Activated CD4-positive, alpha-beta T cell treated with anti-CD3 and anti-CD28 coated beads, Interleukin-2, amount 50 U/mL, for 24 hours (primary cell): ENCODE measurements at places on chromosomes 4 and X.

DNA sequence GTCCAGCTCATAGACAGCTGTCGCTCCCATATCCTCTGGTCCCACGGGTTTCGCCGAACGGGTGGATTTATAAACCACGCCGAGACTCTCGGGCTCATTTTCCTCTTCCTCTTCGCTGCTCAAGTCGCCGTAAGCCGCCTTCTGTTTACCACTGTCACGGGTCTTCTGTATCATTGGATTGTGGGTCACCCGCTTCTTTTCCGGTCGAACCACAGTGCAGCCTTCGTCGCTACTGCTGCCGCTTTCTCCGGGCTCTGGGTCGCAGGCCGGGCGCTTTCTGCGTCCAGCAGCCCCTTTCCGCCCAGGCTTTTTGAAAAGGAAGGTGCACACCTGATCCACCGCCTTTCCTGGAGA is 311 bp downstream of the RNF113A start:
- no peak for DNase-seq

- no peak for DNase-seq
Measured at GRCh38 chr4:185839194-185839712, 27.3 kb upstream of the SORBS2 start.

GRCh38 chr4:59712470-59712869 is 1487.7 kb upstream of the ADGRL3 start:
- DNase-seq = no peak

DNA sequence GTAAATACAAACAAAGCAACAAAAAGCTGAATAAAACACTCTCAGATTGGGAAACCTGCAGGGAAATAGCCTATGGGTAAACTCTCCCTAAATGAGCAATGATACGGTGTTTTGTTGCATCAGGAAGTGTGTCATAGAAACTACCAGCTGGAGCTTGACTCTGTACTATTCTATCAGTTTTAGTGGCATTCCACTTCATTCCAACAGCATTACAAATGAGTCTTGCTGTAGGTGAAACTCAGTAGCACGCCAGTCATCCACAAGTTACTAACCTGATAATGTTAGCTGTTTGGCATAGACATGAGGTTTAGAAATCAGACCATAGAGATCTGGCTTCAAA is 24.9 kb downstream of the FGFBP1 start:
- DNase-seq = no peak

DNA sequence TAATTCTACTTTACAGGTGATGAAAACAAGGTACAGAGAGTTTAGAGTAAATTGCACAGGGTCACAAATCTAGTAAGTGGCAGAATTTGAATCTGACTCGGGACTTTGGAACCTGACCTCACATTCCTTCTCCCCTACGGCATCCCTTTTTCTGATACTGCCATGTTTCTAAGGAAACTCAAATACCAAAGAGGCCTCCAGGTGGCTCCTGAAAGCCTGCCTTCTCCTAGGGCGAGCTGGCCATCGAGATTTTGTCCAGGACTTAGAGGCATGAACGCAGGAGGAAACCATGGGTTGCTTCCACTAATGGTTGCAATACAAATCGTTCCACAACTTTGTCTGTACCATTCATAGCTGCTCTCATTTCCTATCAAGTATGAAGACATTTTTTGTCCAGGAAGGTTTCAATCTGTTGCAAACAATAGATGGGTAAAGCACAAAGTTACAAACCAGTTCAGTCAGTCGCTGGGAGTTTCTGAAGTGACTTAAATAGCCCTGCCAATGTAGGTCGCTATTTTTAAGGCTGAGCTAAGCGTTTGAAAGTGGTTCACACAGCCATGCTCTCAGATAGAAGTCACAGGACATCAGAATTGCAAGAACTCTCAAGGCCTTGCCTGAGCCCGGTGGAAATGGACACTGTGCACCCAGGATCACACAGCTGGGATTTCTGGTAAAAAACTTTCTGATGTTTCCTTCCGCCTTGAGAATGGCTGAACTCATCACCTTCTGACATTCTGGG is 296.6 kb upstream of the PRPS2 start:
- DNase-seq = no peak

GRCh38 chr4:113958766-113959538 is 20.5 kb downstream of the ARSJ start:
- DNase-seq = no peak

DNA sequence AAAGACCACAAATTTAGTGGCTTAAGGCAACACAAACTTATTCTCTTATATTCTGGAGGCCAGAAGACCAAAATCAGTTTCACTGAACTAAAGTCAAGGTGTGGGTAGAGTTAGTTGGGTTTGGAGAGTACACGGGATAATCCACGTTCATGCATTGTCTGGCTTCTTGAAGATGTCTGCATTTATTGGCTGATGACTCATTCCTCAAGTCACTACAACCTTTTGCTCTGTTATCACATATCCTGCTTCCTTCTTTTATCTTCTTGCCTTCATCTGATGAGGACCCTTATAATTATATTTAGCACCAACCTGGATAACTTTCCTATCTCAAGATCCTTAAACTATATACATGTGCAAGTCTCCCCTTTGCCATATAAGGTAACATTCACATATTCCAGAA is 590.0 kb downstream of the FSTL5 start:
- DNase-seq = no peak

DNA sequence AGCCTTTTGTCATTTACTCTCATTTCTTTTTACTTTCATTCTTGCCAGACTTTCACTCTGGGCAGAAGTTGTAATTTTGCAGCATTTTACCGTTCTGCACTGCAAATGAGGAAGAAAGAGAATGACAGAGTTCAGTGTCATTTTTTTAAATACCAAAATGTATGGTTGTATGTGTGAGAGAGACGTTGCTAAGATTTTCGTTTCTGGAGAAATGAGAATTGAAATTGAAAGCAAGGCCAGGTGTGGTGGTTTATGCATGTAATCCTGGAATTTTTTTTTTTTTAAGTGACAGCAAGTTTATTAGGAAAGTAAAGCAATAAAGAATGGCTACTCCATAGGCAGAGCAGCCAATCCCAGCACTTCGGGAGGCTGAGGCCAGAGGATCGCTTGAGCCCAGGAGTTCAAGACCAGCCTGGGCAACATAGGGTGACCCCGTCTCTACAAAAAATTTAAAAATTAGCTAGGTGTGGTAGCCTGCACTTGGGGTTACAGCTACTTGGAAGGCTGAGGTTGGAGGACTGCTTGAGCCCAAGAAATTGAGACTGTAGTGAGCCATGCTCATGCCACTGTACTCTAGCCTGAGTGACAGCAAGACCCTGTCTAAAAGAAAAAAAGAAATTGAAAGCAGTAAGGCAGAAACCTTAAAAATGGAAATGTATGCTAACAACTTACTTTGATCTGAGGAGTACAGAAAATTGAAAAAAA is 12.9 kb downstream of the DCK start:
- no peak for DNase-seq

GRCh38 chr4:76787898-76788297 is 110.0 kb downstream of the SOWAHB start:
- DNase-seq = no peak

- DNase-seq = no peak
Measured at GRCh38 chrX:74230094-74230493, 73.9 kb upstream of the ZCCHC13 start.

GRCh38 chr4:10115271-10115796 is 1.3 kb downstream of the WDR1 start:
- no peak for DNase-seq

- no peak for DNase-seq
Measured at GRCh38 chrX:153900831-153901752, 3.4 kb upstream of the AVPR2 start.

DNA sequence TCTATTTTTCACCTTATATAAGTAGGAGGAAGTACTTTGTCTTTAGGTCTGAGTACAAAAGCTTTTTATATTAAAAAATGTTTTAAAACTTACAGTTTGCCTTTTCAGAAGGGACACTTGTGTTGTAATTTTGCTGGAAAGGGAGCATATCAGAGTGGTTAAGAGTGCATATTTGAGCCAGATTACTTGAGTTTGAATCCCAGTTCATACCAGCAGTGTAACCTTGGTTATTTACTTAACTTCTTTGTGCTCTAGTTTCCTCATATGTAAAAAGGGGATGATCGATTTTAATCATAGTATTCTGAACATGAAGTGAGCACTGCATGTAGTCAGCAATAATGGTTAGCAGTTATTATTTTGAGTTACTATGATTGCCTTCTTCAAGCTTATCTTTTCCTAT is 78.3 kb upstream of the SLC4A4 start:
- DNase-seq = no peak

DNA sequence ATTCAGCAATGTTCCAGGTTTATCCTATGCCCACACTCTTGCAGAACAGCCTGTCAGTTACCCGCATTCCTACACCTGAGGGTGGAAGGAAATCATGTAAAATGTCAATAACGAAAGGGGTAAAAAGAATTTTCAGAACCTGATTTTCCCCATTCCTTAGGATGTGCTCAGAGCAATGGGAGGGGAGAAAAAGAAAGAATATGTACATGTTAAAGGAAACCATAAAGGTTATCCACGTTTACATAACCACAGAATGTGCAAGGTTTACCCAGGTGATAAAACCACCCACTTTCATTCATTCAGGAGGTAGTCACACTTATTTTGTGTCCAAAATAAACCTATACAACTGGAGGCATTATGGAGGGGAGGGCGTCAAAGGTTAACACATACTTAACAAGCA is 335.5 kb downstream of the ZNF674 start:
- DNase-seq = no peak

DNA sequence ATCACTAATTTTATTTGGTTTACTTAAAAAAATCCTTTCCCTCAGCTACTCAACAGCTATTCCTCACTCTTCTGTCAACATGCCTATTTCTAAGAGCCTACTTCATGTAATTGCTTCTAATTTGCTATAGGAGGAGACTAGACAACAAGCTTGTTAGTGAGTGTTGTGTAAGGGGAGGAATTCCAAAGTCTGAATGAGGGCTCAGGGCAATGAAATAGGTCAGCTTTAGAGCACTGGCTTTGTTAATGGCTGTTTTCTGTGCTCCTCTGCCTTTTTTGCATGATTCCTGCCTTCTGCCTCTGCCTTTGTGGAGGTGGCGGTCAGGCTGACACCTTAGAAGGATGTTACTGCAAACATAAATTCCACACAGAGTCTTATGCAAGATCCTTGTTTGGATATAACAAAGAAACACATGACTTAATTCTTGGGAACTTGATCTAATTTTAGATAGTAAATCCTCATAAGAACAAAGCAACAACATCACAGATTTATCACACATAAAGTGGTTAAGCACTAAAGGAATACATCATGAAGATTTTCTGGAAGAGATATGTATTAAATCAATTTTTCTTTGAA is 15.0 kb upstream of the PAGE1 start:
- no peak for DNase-seq

DNA sequence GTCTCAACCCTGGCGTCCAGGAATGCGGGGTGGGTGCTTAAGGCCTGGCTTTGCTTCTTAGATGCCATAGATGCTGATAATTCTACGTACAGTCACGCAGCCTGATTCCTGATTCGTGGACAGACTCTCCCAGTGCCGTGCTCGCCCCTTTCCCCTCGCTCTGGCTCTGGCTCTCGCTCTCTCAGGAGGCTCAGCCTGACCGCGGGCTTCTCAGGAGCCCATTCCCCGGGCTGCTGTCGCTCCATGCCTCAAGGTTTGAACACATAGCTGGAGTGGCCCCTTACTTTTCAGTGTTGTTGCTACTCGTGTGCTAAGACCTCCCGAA is 59.2 kb upstream of the ZC4H2 start:
- DNase-seq = peak; percentile 0

DNA sequence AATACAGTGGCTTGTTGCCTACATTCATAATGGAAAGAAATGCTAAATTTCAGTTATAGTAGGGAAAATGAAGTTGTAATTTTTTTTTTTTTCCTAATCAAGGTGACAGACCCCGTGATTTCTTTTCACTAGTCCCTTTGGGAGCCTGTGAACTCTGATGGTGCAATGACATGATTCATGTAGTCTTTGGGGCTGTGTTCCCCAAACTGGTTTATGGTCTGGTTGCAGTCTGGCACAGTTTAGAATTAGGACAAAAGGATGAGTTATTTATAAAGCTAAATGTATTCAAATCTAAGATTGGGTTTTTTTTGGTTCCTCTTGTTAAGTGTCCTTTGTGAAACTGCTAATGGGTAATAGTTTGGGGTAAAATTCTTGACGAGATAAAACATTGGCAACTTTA is 66.0 kb downstream of the REPS2 start:
- DNase-seq = no peak

DNA sequence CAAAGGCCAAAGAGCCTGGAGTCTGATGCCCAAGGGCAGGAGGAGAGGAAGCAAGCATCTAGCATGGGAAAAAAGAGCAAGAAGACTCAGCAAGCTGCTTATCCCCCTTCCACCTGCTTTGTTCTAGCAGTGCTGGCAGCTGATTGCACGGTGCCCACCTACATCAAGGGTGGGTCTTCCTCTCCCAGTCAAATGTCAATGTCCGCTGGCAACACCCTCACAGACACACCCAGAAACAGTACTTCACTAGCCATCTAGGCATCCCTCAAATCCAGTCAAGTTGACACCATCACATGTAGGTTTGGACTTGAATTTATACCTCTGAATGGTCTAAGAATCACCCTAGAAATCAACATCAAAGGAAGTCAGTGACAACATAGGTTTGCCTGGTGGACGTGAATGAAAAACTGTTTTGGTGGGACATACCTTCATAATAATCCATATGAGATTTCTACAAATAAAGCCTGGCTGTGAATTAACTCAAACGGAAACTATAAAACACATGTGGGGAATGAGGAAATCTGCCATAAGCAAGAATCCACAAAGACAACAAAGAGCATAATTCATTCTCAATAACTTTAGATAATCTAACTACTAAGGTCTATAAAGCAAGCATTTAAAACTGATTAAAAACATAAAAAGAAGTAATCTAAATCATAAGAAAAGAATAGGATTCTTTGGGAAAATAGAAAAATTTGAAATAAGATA is 185.8 kb upstream of the JADE1 start:
- no peak for DNase-seq

GRCh38 chr4:37674439-37674838 is 11.7 kb downstream of the RELL1 start:
- no peak for DNase-seq

- no peak for DNase-seq
Measured at GRCh38 chr4:94359221-94359620, 16.6 kb upstream of the HPGDS start.

- no peak for DNase-seq
Measured at GRCh38 chrX:138791551-138791950, 80.0 kb upstream of the FGF13 start.

- no peak for DNase-seq
Measured at GRCh38 chrX:37776987-37777325, 2.9 kb upstream of the CYBB start.

DNA sequence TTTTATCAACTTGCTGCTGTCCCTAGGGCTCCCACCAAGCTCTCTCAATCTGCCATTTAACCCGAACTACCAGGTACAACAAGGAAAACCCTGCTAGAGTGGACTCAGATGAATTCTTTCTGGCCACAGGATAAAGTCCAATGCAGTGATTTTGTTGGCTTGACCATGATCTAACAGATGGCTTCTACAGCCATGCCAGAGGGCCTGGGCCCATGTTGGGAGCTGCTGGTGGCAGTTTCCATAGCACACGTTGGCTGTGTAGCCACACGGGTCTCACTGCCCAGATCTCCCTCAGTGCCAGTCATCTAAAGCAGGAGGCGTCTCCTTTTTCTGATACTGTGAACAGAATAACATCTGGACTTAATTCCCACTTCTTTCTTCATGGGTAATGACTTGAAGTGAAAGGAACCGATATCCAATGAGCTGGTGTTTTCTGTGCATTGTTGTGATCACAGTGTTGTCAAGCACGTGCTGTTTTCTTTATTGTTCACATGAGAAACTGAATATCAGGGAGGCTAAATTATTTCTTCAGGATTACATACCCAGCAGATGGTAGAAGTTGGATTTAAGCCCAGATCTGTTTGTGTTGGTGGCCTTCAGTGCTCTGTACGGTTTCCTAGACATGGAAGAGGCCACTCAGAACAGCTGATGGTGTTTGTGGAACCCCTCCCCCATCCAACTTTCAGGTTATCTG is 85.2 kb upstream of the CLCN4 start:
- no peak for DNase-seq
